ENCODE measurements at places on chromosomes 6 and 20.
A peak's percentile ranks its signal among the peaks of the same experiment; 100 is the strongest.

- DNase-seq: no peak
These were observed 73.9 kb upstream of the DUSP22 start for GRCh38 chr6:218153-219018.

DNA sequence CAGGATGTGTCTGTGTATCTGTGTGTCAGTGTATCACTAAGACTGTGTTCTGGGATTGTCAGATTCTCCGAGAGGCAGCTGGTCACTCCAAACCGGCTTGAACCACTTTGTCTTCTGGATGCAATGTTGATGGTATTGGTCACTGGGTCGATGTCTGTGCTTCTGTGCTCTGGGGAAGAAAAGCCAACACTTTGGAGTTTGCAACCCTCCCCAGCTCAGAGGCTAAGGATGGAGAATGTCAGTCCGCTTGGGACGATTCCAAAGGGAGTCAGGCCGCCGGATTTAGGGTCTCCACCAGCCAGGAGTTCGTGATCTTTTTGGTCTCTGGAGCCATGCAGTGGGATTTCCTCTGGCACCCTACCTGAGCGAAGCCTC is 5.2 kb downstream of the MAFB start:
- no peak for DNase-seq

- DNase-seq: no peak
These were observed 739 bp downstream of the CTSZ start for GRCh38 chr20:59006167-59006863.

- no peak for DNase-seq
These were observed 41.2 kb downstream of the PDSS2 start for GRCh38 chr6:107418118-107418517.

DNA sequence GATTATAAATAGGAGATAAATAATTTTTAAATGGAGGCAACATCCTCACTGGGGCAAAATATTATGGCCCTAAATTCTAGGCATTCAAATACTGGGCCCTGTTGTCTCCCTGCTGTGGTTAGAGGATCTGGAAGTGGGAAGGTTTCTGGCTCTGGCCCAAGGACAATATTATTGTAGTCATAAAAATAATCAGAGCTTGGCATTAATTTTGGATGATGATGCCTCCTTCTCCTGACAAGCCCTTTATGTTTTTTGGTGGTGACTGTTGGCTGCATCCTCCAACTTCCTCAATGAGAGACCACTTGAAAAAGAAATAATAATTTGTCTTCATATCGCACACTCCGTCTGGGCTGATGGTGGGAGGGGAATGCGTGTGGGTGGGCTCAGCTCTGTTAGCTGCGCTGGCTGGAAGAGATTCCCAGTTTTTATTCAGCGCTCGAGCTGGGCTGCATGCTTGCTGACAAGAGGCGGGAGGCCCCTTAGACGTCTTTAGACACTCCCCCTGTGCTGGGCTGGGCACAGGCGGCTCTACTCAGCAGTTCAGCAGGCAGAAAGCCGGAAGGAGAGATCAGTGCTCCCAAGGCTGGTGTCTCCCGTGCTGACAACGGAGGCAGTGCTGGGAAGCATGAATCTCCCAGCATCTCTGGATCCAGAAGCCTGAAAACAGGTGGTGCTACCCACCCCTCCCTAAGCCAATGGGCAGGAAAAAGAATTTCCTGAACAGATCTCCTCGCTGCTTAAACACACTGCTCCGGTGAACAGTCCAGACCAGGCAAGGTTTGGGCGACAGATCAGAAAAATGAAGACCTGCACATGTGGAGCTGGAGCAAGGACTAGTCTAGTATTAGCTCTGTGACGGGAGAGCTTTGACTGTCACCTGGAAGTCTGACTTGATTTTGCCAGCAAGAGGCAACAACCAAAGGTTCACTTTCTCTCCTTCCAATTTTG is 97.7 kb downstream of the SYCP2 start:
- DNase-seq: peak; percentile 46

- DNase-seq: no peak
These were observed 54.3 kb downstream of the TAF4 start for GRCh38 chr20:62011403-62011790.

DNA sequence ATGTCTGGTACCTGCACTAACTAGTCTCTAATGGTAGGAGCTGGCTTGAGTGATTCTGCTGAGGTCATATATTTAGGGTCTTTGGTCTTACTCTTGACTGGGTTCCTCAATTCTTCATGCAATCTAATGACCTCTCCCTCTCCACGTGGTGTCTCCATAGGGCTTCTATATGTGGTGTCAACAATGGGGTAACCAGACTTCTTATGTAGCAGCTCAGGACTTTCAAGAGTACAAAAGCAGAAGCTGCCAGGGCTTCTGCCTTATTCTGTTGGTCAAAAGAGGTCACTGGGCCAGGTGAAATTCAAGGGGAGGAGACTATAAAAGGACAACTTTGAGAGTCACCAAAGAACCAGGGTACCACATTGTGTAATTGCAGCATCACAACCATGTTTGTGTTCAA is 54.3 kb downstream of the NUS1 start:
- DNase-seq: no peak

GRCh38 chr20:62969179-62969760 is 16.8 kb downstream of the SLC17A9 start:
- no peak for DNase-seq

DNA sequence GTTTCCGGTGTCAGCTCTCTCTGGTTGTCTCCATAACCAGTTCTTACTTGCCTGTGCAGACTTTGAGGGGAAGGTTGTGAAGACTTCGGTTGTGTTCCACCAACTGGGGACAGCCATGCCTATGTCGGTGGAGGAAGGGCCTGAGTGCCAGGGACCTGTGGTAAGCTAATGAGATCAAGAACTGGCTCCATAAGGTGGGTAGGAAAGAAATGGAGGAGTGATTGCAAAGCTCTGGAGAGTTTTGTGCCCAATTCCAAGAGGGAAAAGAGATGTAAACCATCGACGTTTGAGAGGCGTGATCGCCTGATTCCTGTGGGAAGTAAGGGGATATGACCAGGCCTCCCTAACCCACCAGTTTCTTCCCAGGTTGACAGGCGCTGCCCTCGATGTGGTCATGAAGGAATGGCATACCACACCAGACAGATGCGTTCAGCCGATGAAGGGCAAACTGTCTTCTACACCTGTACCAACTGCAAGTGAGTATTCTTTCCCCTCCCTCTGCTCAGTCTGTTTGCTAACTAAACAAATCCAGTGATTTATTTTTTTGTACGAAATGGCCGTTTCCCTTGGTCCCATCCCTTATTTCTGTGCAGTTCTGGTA is 893 bp downstream of the POLR1H start:
- no peak for DNase-seq

GRCh38 chr6:156451726-156452125 is 325.5 kb upstream of the ARID1B start:
- DNase-seq: no peak

GRCh38 chr6:42911171-42912021 is 4.5 kb upstream of the PTCRA start:
- no peak for DNase-seq

- DNase-seq: no peak
These were observed 208.5 kb downstream of the LRFN2 start for GRCh38 chr6:40378725-40379074.

GRCh38 chr20:56391596-56392131 is 351 bp downstream of the AURKA start:
- no peak for DNase-seq

DNA sequence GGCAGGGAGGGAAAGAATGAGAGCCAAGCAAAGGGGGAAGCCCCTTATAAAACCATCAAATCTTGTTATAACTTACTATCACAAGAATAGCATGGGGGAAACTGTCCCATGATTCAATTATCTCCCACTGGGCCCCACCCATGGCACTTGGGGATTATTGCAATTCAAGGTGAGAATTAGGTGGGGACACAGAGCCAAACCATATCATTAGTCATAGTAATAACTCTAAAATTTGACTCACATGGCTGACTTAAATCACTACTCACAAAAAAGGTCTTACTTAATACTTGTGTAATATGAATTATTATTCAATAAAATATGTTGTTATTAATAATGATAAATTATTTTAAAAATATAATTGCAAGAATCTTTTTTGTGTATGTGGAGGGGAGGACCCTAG is 178.1 kb upstream of the TCF21 start:
- no peak for DNase-seq

- no peak for DNase-seq
These were observed 384.0 kb downstream of the SAMD5 start for GRCh38 chr6:147892476-147892875.

DNA sequence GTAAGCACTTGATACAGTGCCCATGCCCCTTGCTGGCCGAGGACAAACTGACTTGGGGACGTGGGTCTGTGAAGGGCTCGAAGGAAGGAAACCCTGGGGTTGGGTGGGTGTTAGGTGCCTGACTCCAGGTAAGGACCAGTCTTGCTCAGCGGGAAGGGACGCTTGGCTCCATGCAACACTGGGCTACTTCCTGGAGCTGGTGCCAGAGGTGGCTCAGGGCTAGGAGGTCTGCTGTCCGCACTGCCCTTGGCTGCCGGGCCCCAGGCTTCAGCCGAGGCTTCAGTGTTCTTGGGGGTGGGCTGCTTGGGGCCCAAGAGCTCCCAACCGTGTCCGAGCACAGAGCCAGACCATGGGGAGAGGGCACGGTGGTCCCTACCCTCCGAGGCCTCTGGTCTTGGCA is 5.3 kb downstream of the GATA5 start:
- no peak for DNase-seq

Measured in substantia nigra (tissue), 51 donors.